ENCODE measurements at places on chromosomes 16 and 17.

DNA sequence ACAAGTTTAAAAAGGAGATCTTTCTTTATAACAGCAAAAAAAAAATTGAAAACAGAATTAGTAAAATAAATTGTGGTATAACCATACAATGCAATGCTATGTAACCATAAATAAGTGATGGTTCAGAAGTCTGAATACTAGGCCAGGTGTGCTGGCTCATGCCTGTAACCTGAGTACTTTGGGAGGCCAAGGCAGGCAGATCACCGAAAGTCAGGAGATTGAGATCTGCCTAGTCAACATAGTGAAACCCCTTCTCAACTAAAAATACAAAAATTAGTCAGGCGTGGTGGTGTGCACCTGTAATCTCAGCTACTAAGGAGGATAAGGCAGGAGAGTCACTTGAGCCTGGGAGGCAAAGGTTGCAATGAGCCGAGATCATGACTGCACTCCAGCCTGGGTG lies 34.6 kb downstream of the CCT6B start:
- no peak for DNase-seq

DNA sequence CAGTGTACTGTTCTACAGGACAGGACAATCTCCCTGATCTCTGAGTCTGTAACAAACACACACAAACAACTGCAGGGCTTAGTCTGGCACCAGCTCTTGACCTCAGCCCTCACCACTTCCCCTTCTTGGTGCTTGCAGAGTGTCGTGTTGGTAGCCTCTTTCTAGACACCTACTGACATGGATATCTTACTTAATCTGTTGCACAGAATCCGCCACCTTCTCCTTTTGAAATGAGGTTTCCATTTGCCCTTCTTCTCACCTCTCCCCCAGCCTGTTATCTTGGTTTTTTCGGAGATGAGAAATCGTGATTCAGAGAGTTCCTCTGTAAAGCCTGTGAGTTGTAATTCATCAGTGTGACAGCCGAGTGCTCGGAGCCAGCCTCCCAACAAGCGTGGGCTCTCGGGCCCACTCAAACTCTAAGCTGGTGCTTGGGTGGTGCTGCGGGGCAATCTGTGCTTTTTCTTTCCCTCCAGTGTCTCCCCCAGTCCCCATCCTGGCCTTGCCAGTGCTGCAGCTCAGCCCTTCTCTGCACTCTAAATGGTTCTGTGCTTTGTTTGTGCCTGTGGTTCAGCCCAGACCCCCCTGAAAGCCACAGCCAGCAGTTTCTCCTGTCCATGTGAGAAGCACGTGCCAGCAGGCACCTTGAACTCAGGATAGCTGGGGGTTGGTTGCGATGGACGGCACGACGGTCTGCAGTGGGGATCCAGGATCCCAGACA lies 28.1 kb downstream of the KIAA0513 start:
- no peak for DNase-seq

DNA sequence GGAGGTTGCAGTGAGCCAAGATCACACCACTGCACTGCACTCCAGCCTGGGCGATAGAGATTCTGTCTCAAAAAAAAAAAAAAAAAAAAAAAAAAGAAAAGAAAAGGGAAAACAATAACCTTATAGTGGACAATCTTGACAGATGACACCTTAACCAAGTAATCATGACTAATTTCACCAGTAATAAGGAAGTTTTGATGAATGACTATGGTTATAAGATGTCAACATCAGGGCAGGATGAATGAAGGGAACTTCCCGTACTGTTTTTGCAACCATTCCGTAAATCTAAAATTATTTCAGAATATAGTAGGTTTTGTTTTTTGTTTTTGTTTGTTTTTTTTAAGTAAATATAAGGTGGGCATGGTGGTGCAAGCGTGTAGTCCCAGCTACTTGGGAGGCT lies 23.0 kb downstream of the GSPT1 start:
- no peak for DNase-seq

GRCh38 chr16:67445913-67446907 lies 15.3 kb downstream of the HSD11B2 start:
- DNase-seq: no peak

DNA sequence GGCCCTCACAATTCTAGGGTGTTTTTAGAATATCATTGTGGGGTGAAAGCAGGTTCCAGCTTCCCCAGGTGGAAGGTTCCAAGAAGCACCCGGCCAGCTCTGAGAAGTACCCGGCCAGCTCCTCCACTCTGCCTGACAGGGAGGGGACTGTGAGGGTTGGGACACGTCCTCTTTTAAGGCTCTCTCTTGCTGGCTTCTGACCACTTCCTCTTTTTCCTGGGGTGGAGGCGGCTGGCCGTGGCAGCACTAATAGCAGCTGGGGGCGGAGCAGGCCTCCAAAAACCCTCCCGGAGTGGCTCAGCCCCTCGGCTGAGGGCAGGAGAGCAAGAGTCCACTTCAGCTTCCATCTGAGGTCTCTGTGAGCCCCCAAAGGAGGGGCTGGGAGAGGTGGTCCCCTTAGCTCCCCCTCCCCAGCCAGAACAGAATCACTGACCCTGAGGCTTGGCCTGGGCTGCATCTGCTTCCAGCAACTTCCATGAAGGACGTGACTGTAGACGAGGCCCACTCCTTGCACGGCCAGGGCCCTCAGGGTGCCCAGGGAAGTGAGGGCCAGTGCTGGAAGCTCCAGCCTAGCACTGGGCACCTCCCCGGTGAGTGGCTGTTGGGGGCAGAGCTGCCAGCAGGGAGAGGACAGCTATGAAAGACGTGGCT lies 26.7 kb upstream of the PLCG2 start:
- DNase-seq: no peak

- no peak for DNase-seq
Measured at GRCh38 chr17:17081304-17081940, 39.2 kb downstream of the MPRIP start.

Data from NT2/D1 (cell line).